MG63 (cell line): ENCODE measurements at places on chromosomes 3 and 15. TPM values are rescaled to one million over a fixed set of nuclear protein-coding genes. Genes with fewer than 3 reads are reported as not detected.
A peak's percentile ranks its signal among the peaks of the same experiment; 100 is the strongest.

SEMA7A gene
- total RNA-seq, result 10.5 and 12.0 TPM in 2 replicates

CTDSPL gene
- total RNA-seq, result 13.5 and 24.6 TPM in 2 replicates

SAMMSON gene
- total RNA-seq, result not detected in 2 replicates

BBX gene
- total RNA-seq, result 13.8 and 18.8 TPM in 2 replicates

RASGRP1 gene
- not detected in 2 replicates for total RNA-seq

B3GALNT1 gene
- total RNA-seq, result 36.9 and 70.2 TPM in 2 replicates

GRCh38 chr3:87132801-87133200, 94.3 kb upstream of the CHMP2B start:
- DNase-seq, result no peak

GRCh38 chr15:27679731-27680471, 419.2 kb downstream of the OCA2 start:
- no peak for DNase-seq

GRCh38 chr15:93036951-93037819, 51.8 kb downstream of the RGMA start:
- no peak for DNase-seq

DNA sequence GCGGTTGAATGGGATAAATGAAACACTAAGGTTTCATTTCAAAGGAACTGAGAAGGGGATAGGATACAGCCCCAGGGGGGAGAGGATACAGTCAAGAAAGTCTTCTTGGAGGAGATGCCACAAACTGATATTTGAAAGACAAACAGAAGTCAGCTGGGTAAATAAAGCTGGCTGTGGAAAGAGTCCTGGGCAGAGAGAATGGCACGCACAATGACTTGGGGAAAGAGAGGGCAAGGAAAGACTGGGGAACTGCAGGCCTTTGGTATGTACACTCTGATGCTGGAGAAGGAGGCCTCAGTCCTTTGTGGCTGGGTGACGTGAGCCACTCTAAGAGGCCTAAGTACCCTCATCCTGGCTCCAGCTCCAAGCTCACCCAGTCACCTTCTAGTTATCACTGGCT, 45.2 kb upstream of the LMCD1 start:
- DNase-seq, result no peak

DNA sequence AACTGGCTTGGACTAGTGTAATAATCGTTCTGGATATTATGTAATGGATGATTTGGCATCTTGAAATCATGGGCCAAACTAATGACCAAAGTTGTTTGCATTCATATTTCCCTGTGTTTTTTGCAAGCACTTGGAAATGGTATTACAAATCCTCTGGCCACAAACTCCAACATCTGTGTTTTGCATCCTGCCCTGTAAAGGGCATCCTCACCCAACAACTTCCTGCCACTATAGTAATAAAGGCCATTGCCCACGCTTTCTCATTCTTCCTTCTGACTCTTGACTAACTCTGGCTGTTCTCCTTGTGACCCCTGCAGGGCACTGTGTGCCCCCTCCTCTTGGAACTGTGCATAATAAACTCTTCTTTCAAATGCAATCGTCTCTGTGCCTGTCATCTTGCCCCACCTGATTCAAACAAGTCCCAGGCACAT, 25.4 kb upstream of the PSMD6 start:
- DNase-seq, result no peak

GRCh38 chr15:99564221-99565048, 1.3 kb upstream of the MEF2A start:
- peak; percentile 30 for DNase-seq

DNA sequence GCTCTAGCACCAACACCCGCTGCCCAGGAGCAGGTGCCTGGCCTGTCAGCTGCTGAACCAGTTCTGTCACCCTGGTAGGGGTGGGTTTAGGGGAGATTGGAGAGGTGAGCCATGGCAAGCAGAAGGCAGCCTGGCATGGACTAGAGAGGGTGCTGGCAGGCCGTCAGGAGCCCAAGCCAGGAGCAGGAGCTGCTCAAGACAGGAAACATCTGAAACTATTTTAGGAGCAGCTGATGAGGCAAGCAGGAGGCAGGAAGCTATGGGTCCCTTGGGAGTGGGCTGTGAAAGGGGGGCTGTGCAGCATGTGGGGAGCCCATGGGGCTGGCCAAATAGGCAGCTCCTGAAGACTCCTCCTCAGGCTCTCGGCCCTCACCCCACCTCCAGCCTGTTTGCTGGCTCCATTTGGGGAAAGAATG, 2.3 kb downstream of the INKA1 start:
- peak; percentile 75 for DNase-seq

DNA sequence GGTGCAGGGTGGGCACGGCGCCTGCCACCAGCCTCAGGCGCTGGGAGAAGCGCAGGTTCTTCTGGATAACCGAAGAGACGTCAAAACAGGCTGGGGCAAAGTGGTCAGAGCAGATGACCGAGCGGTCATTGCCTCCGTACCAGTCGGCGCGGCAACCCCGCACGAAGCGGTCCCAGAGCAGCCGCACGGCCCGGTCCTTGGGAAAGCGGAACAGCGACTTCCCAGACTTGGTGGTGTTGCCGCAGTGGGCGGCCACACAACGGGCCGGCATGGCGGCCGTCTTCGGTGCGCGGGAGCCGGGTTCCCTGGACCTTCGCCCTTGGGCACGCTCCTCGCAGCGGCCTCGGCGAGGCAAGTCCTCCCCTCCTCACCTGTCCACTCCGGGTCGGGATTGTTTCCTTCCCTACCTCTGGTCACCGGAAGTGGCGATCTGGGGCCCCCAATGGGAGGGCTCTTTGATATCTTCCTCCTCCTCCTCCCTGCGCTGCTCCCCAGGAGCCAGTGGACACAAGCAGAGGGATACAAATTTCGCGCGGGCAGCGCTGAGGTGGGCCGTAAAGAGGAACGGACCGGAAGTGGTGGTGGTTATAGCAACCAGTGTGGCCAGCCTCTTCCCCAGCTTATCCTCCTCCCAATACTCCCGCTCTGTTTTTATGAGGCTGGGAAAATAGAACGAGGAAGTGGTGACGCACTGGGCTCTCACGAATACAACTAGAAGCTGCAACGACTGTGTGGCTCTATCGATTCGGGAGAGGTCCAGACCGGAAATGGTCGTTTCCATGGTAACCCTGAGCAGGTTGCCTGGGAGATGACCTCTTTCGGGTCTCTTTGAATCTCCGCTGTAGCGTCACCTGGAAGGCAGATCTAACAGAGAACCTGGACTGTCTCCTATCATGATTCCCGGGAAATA, at the start of the genes LRRC49 and THAP10:
LRRC49 (plus strand) TSS at position 825 of the 910 bp plus-strand sequence; CDS start at position 894, 69 bp downstream.
THAP10 (minus strand) TSS at position 432 of the 910 bp plus-strand sequence; CDS start at position 271, 161 bp downstream.
- peak; percentile 94 for DNase-seq

- no peak for DNase-seq
Observed at GRCh38 chr3:197809356-197810020, 18.4 kb downstream of the LRCH3 start.

DNA sequence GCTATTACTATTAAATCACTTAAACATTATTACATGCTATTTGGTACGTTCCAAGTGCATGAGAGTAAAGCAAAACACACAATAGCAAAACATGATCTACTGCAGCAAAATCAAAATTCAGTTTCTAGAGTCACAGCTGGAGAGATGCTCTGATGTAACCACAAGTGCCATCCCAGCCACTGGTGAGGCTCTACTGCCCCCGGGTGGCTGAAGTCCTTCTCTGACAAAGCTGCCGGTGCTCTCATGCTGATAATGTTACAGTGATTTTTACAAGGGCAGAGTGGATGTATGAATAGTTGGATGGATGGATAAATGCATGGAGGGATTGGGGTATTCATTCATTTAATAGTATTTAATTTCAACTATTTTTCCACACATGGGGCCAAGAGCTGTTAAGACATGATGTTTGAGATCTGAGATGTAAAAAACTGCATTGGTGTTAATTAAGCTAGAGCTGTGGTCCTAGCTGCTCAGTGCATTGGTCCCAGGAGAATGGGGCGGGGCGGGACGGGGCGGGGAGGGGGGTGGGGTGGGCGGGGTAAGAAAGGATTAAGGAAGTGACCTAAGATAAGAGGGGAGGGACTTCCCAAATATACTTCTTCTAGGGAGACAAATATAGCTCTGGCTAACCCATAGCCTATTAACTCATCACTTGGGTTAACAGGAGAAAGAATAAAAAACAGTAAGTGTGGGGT, 5.3 kb upstream of the SPESP1 start:
- DNase-seq, result peak; percentile 76

DNA sequence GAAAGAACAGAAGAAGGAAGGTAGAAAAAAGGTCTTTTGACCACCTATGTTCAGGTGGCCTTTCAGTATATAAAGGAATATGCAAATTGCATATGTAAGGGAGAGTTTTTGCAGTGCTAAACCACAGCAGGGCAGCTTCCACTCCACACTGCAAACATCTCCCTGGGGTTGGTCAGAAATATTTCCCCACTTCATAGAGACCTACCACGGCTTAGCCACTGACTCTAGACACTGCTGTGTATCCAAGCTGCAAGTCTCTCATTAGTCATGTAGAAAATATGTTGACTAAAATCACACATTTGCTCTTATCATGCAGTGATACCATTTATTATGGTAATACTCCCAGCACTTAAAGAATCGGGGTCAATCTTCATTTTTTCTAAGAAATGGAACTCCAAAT, 214.9 kb upstream of the NR2F2 start:
- no peak for DNase-seq

DNA sequence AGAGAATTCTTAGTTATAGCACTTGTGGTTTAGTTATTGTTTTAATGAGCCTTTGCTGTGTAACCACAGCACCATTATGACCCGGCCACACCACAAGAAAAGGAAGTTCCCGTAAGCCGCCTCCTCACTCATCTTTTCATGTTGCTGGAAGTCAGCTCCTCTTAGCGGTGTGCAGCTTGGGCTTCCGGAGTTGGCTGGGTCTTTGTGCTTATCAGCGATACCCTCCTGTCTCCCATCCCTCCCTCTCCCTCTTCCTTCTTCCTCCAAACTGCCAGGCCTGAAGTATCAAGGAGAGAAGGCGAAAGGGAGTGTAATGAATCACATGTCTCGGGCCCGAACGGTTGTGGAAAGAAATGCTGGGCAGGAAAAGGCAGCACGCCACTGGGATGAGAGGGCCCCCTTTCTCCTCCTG, 353.5 kb downstream of the MCTP2 start:
- DNase-seq, result no peak

DNA sequence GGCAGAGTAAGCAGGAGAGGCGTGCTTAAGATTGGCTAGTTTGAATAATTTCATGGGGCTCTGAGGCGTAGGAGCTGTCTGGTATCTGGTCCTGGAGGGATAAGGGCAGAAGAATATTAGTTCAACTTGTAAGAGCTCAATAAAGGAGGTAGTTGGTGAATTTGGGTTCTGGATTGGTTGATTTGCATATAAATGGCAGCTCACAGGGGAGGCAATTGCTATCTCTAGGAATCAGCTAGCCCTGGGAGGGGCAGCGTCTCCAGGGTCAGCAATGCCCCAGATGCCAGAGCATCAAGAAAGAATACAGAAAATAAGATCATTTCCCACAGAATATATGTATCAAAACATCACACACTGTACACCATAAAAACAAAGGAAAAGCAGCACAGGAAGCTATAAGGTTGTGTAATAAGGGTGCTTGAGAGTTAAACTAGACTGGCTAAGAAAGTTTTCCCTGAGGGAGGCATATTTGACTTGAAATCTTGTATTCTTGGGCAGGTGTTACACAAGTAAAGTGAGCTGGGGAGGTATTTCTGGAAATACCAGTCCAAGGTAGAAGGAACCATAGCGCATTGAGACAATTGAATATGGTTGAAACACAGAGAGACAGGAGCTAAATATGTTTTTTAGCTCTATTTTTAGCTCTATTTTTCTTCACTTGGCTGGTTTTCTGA, 6.1 kb downstream of the MOBP start:
- DNase-seq, result no peak

- no peak for DNase-seq
Observed at GRCh38 chr3:55521064-55521737, 34.1 kb upstream of the WNT5A start.

GRCh38 chr3:189978753-189979152, 141.9 kb downstream of the P3H2 start:
- peak; percentile 24 for DNase-seq

DNA sequence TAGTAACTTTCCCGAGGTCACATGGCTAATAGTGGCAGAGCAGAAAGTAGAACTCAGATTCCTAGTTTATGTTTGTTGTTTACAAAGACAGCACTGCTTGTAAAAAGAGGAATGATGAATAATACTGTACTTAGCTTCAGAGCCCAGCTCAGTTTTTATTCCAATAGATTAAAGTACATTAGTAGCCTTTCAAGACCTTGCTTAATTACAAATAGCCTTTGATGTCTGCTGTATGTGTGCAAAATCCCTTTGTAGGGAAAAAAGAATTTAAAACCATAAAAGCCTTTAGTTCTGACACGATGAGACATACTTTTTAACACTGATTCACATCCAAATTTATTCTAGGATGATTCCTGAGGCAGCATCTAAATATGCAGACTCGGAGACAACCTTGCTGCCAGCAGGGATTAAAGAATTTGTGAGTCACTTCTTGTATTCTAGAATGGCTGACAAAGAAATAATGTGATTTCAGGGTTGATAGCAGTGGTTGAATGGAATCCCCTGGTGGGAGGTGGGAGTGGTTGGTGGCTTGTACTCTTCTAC, 324.2 kb upstream of the TGFBR2 start:
- DNase-seq, result peak; percentile 59

GRCh38 chr3:131402391-131403039, 20.9 kb downstream of the NUDT16 start:
- no peak for DNase-seq

DNA sequence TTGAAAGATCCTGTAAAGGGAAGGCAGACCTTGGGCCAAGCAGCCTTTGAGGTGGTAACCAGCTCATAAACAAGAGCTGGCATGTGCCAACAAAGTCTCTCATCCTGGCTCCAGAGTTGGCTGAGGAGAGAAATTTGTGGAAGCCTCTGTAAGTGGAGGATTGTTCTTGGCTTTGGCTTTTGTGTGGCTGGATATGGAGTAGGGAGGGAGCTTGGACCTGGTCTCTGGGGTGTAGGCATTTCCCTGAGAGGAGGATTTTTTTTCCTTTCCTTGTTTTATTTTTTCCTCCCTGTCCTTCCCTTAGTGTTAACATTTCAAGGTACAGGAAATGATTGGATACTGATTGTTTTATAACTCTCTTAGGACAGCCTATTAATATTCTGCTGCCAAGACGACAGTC, 60.8 kb downstream of the ZNF609 start:
- peak; percentile 83 for DNase-seq

DNA sequence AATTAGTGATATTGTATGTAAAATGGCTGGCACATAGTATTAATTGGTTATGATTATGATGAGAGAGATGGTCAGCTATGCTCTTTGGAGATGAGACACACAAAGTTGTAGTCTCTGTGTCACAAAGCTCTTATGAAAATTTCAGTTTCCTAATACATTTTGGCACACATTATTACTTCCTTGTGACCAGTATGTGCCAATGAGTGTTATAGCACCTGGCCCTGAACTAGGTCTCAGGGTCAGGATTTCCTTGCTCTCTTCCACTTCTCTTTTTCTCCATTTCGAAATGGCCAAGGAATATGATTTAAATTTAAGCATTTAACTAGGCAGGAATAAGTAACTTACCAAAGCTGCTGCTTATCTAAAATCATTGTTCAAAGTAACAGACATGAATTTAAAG, 28.0 kb downstream of the TIPARP start:
- DNase-seq, result no peak
